ENCODE measurements at places on chromosomes 2 and 18. TPM values are rescaled to one million over a fixed set of nuclear protein-coding genes. Genes with fewer than 3 reads are reported as not detected.

The REG3G gene
- total RNA-seq: not detected

The CXCR4 gene
- total RNA-seq: 2.1 TPM

The PSMA8 gene
- total RNA-seq: not detected

- H3K4me3 ChIP-seq: no peak overlapping the region
- H3K4me1 ChIP-seq: peaks cover 56% of the 10 kb centered on the region
- H3K36me3 ChIP-seq: no peaks in the 10 kb centered on the region
Measured at GRCh38 chr18:45104049-45104395, 423.3 kb downstream of the SETBP1 start.

DNA sequence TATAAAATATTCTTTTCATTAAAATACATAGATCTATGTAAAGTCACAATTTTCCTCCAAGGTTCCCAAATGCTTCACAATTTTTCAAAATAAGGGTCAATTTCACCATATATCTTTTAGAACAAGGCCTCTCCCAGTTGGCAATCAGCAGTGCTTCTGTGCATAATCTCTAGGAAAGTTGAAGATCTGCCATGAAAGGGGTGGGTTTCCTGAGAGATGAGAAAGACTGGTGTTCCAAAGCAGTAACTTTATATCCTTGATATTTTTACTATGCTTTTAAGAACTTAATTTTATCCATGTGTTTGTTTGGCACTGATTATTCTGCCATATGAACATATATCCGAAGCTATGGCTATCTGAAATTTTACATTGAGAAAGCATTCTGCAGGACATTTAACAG lies 199.4 kb upstream of the CYP26B1 start:
- no peak for DNase-seq
- no peak overlapping the region for H3K27ac ChIP-seq
- H3K4me1 ChIP-seq: no peaks in the 10 kb centered on the region
- H3K27me3 ChIP-seq: no peaks in the 10 kb centered on the region
- H3K4me3 ChIP-seq: no peak overlapping the region

DNA sequence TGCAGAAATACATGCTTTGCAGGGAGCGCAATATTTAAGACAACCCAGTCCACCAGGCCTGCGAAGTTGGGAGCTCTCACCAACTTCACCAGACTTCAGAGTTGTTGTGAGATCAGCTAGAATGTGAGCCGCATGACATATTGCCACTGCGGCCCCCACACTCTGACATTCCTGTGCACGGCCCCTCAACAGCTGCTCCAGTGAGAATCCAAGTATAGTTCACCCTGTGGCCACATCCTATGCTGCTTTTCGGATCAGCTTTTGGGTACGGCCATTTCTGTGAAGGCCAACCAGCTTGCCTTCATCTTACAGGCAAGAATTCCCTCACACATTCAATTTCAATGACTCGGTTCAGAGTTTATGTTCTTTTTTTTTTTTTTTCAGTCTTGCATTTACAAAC lies 177.8 kb downstream of the SOX11 start:
- H3K27me3 ChIP-seq: 0 out of 2 replicates have a peak, but pooled peaks cover 3% of the 10 kb centered on the region
- no peak for DNase-seq
- no peak overlapping the region for H3K4me3 ChIP-seq
- H3K27ac ChIP-seq: no peak overlapping the region

DNA sequence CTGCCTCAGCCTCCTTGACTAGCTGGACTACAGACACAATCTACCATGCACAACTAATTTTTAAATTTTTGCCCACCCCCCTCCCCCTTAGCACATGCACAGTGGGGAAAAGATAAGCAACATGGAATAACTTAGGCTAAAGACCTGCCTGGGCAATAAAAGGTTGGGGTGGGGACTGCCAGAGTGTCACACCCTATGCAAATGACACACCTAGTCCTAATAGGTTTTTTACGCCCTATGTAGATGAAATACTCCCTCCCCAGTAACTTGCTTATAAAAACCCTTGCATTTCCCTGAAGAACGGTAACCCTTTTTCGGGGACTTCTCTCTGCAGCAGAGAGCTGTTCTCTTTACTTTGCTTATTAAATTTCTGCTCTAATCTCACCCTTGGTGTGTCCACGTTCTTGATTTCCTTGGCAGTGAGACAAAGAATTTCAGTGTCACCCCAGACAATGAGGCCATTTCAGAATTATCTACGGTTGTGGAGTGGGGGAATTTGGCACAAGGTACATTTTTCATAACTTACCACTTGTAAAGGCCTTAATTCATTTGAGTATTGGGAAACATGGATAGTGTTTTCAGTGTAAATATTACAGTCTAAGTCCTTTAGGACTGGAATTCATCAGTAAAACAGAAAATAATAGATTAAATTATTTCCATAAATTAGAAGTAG lies 109.2 kb downstream of the NOL4 start:
- peaks cover 5% of the 10 kb centered on the region for H3K4me1 ChIP-seq
- no peak for DNase-seq
- H3K27me3 ChIP-seq: no peaks in the 10 kb centered on the region
- H3K27ac ChIP-seq: no peak overlapping the region
- no peak overlapping the region for H3K4me3 ChIP-seq
- H3K36me3 ChIP-seq: no peaks in the 10 kb centered on the region

- no peak for DNase-seq
- no peaks in the 10 kb centered on the region for H3K36me3 ChIP-seq
- H3K4me3 ChIP-seq: no peak overlapping the region
Measured at GRCh38 chr2:169116993-169117392, 47.6 kb downstream of the DHRS9 start.

DNA sequence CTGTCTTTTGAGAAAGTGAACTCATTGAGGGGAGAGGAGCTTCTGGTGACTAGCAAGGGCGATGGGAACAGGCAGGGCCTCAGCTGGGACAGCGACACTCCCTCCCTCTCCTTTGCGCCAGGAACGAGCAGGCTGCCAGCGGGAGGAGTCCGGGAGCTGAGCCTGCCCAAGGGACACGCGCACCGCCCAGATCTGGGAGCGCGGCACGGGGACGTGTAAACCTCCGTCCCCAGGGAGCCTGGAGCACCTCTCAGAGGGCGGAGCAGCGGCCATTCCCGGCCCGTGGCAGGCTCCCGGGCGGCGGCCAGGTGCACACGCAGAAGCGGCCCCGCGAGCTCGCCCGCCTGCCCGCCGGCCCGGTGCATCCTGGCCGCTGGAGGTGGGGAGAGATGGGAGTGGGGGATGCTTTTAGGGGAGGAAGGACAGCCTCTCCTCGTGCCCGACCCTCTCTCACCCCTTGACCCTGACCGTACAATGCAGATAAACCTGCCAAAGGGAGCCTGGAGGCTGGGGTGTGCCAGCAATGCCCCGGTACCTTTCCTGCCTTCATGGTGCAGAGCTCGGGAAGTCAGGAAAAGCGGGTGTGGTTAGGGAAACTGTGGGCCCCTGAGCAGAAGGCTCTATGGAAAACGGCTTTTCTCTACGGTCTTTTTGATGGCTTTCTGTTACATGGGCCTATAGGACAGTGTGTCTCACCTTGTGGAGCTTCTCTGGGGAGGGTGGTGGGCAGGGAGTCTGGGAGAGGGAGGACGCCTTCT lies 2.2 kb downstream of the AQP4 start:
- no peak overlapping the region for H3K4me3 ChIP-seq
- H3K27me3 ChIP-seq: no peaks in the 10 kb centered on the region
- H3K36me3 ChIP-seq: no peaks in the 10 kb centered on the region
- H3K27ac ChIP-seq: no peak overlapping the region
- DNase-seq: no peak

- no peaks in the 10 kb centered on the region for H3K27me3 ChIP-seq
- no peaks in the 10 kb centered on the region for H3K4me1 ChIP-seq
- DNase-seq: no peak
- no peak overlapping the region for H3K4me3 ChIP-seq
Measured at GRCh38 chr2:155980941-155981560, 351.5 kb downstream of the NR4A2 start.

All from Karpas-422 (cell line).